ENCODE measurements at places on chromosomes 4 and X. TPM values are rescaled to one million over a fixed set of nuclear protein-coding genes. Genes with fewer than 3 reads are reported as not detected.

- no peak for DNase-seq
Measured at GRCh38 chrX:123424546-123424945, 240.5 kb downstream of the GRIA3 start.

DNA sequence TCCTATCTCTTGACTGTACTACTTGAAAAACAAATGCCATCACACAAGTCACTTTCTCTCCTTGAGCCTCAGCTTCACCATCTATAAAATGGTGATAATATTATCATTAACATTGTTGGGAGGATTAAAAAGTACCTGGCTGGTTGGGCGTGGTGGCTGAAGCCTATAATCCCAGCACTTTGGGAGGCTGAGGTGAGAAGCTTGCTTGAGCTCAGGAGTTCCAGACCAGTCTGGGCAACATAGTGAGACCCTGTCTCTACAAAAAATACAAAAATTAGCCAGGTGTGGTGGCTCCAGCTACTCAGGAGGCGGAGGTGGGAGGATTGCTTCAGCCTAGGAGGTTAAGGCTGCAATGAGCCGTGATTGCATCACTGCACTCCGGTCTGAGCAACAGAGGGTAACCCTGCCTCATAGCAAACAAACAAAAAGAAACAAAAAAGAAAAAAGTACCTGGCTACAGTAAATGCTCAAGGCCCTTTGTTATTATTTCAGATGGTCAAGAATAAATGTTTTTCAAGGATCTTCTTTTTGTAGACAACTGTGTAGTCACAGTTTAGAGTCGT is 120.3 kb downstream of the CHRNA9 start:
- no peak for DNase-seq

GRCh38 chr4:181202240-181202639 is 1041.0 kb upstream of the TENM3 start:
- DNase-seq, result no peak

DNA sequence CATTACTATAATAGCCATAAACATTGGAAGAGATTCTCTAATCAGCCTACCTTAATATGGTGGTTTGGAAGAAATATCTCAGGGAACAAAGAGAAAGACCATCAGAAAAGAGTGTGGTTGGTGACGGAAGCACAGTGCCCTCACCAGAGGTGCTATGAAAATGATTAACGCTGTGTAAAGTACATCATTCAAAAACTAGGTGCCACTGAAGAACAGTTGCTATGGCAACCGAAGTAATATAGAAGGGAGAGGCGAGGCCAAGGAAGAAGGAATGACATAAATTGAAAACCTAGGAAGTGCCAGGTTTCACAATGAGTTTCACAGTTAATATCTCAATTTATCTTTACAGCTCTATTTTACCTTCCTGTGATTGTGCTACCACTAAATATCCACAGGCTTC is 57.0 kb upstream of the ARSJ start:
- DNase-seq, result no peak

ZFP92 gene
- 0.32 TPM for polyA plus RNA-seq
